ENCODE measurements at places on chromosomes 6 and 20. TPM values are rescaled to one million over a fixed set of nuclear protein-coding genes. Genes with fewer than 3 reads are reported as not detected.

GRCh38 chr6:39553860-39554802 lies 171.1 kb downstream of the KIF6 start:
- peak; percentile 31 for DNase-seq

DNA sequence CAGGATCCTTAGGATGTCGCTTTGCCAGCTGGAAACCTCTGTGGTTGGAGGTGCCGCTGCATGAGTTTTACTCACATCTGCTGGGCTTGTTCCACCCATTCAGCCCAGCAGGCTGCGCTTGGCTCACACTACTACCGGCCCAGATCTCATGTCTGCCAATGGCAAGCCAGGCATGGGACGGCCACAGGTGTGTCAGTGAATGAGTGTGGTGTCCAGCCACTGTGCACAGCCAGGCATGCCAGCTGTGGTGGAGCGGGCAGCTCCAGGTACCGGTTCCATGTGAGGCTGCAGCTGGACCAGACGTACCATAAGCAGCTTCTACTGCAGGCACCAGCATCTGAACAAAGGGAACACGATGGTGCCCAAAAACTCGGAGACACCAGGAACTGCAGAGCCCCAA lies 33.1 kb upstream of the ASF1A start:
- DNase-seq: peak; percentile 26

GRCh38 chr6:167093922-167094432 lies 28.9 kb upstream of the CCR6 start:
- peak; percentile 38 for DNase-seq

DNA sequence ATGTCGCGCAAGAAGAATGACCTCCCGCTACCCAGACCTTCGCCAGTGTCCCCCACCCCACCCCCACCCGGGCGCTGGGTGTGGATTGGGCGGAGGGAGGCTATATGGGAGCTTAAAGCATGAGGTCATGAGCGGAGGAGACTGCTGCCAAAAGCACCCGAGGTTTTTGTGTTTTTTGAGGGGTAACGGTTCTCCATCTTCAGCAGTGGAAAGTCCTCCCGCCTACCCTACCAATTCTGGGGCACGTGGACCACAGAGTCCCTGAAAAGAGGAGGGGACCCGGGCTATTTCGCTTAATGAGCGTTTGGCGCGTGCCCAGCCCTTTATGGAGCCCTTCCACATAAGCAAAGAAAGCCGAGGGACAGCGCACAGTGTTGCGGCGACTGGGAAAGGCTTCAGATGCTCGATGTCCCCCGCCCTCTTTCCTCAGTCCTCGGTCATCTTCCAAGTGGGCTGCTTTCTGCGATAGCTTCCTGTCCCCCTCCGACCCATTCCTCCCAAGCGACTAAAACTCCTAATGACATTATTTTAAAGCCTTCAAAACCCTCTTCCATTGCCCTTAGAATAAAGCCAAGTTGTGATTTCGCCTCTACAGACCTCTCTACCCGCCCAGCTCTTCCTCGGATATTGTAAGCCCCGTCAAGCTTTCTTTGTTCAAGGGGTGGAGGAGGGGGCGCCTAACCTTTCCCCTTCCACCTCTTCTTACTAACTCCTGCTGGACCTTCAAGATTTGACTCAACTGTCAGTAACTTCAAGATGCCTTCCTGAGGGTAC lies 2.1 kb upstream of the TRERF1 start:
- DNase-seq: peak; percentile 70

PTCRA gene
- total RNA-seq: not detected

FAM217A gene
- not detected for total RNA-seq

ATRN gene
- 34.3 TPM for total RNA-seq

DNA sequence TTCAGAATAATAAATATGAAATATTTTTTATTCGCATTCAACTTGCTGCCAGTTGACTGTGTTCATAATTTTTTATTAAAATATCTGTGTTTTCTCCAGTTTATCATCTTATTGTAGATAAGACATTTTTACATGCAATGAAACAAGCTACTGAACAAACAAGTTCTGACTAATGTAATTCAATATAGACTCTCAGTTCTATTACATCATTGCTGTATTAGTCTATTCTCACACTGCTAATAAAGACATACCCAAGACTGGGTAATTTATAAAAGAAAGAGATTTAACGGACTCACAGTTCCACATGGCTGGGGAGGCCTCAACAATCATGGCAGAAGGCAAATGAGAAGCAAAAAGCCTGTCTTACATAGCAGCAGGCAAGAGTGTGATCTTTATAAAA lies 1357.7 kb upstream of the CITED2 start:
- DNase-seq: no peak

DNA sequence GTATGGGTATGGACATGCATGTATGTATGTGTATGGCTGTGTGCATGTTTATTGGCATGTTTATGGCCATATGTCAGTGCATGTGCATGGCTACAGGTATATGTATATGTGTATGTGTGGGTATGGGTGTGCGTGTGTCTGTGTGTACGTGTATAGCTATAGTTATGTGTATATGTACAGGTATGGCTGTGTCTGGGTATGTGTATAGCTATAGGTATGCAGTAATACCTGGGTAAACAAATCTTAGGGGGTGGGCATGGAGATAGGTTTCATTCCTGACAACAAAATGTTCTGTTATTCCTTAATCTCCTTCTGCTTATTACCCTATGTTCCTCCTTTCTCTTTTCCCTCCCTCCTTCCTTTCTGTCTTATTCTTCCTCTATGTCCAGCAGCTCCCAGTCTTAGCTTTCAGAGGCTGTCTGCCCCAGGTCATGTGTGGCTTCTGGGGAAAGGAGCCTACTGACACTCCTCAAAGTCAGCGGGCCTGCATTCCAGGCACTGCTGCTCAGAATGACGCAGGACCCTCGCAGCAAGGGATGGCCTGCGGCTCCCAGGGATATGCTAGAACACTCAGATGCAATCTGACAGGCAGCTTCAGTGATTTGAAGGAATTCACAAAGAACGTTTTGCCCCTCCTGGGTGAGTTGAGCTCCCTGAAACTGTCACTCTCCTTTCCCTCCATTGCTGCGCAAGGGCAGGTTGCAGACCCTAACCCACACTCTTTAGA lies 139.3 kb upstream of the PHACTR1 start:
- no peak for DNase-seq

PRRT1 gene
- 0.27 TPM for total RNA-seq

DNA sequence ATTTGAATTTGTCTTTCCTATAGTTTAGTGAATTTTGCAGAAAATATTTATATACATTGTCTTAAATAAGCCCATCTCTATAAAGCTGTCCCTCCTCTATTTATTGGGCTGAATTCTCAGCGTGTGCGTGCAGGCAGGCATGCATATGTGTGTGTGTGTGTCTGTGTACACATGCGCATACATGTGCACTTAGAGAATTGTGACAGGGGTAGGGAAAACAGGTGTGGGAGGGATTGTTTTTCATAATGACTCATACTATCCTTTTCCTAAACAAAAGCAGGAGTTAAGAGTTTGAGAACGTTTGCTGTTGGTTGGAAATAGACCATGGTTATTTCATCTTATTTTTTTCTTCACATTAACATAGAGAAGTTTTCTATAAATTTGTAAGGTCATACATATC lies 43.4 kb upstream of the FABP7 start:
- DNase-seq: no peak

KCNK5 gene
- 0.50 TPM for total RNA-seq

GRCh38 chr6:90372450-90372849 lies 75.8 kb upstream of the BACH2 start:
- no peak for DNase-seq

Measured in left ventricle myocardium superior (tissue), 1 donor.